ENCODE measurements at places on chromosomes 5 and 9. TPM values are rescaled to one million over a fixed set of nuclear protein-coding genes. Genes with fewer than 3 reads are reported as not detected.

DNA sequence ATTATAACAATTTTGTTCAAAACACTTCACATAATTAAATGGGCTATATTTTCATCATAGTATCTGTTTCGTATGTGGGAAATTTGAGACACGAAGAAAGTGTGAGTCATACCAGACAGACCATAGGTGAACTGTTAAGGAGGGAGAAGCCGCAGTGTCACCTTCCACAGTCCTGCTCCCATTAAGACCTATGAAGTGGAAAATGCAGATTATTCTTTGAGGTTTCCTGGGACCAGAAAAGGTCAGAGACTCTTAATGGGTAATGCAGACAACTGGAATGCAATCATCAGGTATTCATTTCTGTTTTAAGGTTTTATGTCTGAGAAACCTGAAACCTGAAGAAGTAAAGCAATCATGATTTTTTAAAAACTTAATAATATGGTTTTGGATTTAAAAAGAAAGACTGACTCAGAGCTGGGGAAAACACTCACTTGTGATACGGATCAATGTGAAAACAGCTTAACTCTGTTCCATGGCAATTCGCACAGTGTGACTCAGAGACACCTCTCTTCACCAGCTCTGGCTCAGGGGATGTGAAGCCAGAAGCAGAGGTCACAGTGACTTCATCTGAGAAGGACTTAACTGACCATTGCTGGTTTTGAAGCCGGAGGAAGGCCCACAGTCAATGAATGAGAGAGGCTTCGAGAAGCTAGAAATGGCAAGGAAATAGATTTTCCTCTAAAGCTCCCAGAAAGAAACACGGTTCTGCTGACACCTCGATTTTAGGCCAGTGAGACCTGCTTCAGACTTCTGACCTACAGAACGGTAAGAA, 17.2 kb upstream of the GCNT1 start:
- no peak overlapping the region for H3K4me3 ChIP-seq
- no peaks in the 10 kb centered on the region for H3K4me1 ChIP-seq
- H3K27me3 ChIP-seq: no peaks in the 10 kb centered on the region
- no peaks in the 10 kb centered on the region for H3K36me3 ChIP-seq
- no peak for DNase-seq
- H3K27ac ChIP-seq: no peak overlapping the region

- peak overlapping the region; percentile 70 for H3K27ac ChIP-seq
- H3K4me3 ChIP-seq: no peak overlapping the region
- H3K36me3 ChIP-seq: no peaks in the 10 kb centered on the region
Measured at GRCh38 chr5:150138551-150139265, 16.9 kb downstream of the PDGFRB start.

DNA sequence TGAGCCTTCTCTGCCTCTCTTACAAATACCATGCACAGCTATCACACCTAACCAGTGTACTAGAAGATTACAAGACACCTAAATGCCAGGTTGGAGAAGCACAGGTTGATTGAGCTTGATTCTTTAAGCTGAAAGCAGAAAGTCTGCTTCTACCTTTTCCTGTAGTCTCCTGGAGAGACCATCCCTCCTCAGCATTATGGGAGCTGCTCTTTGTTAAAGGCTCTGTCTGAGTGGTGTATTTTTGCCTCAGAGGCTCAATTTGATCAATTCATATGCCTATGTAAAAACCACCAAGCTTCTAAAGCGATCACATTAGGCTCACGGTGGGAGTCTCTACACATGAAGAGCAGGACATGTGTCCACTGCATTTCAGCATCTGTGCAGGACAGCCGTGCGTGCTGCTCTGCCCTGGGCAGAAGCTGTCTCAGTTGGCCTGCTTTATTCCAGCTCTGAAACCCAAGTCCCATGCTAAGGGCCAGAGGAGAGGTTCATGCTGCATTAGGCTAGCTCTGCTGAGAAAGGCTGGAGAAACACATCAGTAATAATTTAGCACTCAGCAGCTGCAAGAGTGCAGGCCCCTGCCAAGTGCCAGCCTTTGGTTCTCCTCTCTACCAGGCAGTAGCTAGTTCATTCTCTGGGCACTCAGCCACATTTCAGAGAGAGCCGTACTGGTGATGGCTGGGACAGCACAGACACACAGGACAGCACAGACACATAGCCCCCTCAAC, 41.7 kb downstream of the TMEM167A start:
- H3K4me3 ChIP-seq: no peak overlapping the region
- no peaks in the 10 kb centered on the region for H3K36me3 ChIP-seq
- H3K4me1 ChIP-seq: peaks cover 12% of the 10 kb centered on the region
- H3K27ac ChIP-seq: no peak overlapping the region
- H3K27me3 ChIP-seq: no peaks in the 10 kb centered on the region

- H3K4me3 ChIP-seq: no peak overlapping the region
- peaks cover 80% of the 10 kb centered on the region for H3K36me3 ChIP-seq
- no peaks in the 10 kb centered on the region for H3K27me3 ChIP-seq
Measured at GRCh38 chr5:74693191-74693590, 8.2 kb downstream of the HEXB start.

GRCh38 chr5:110590187-110590586, 136.3 kb downstream of the TMEM232 start:
- no peaks in the 10 kb centered on the region for H3K4me1 ChIP-seq
- no peak overlapping the region for H3K4me3 ChIP-seq
- no peaks in the 10 kb centered on the region for H3K36me3 ChIP-seq
- H3K27me3 ChIP-seq: no peaks in the 10 kb centered on the region

- DNase-seq: no peak
- no peaks in the 10 kb centered on the region for H3K4me1 ChIP-seq
- H3K27ac ChIP-seq: no peak overlapping the region
- H3K27me3 ChIP-seq: no peaks in the 10 kb centered on the region
- no peak overlapping the region for H3K4me3 ChIP-seq
- H3K36me3 ChIP-seq: no peaks in the 10 kb centered on the region
Measured at GRCh38 chr9:3578786-3579185, 53.0 kb upstream of the RFX3 start.

GRCh38 chr9:26172301-26172700, 494.1 kb upstream of the TUSC1 start:
- H3K36me3 ChIP-seq: no peaks in the 10 kb centered on the region
- no peaks in the 10 kb centered on the region for H3K27me3 ChIP-seq
- H3K27ac ChIP-seq: no peak overlapping the region
- no peak overlapping the region for H3K4me3 ChIP-seq
- no peak for DNase-seq

GRCh38 chr5:153798830-153799229, 239.9 kb downstream of the FAM114A2 start:
- H3K27me3 ChIP-seq: no peaks in the 10 kb centered on the region
- H3K36me3 ChIP-seq: no peaks in the 10 kb centered on the region
- no peaks in the 10 kb centered on the region for H3K4me1 ChIP-seq
- no peak overlapping the region for H3K27ac ChIP-seq
- no peak overlapping the region for H3K4me3 ChIP-seq

GRCh38 chr5:71783891-71784290, 64.8 kb downstream of the CARTPT start:
- no peak overlapping the region for H3K27ac ChIP-seq
- H3K4me3 ChIP-seq: no peak overlapping the region
- no peaks in the 10 kb centered on the region for H3K27me3 ChIP-seq
- no peak for DNase-seq

- DNase-seq: no peak
- H3K27me3 ChIP-seq: peaks cover 9% of the 10 kb centered on the region
- H3K36me3 ChIP-seq: no peaks in the 10 kb centered on the region
- peaks cover 15% of the 10 kb centered on the region for H3K4me1 ChIP-seq
- peak overlapping the region; percentile 70 for H3K4me3 ChIP-seq
Measured at GRCh38 chr9:110048976-110049698, 158.8 kb downstream of the C9orf152 start.

DNA sequence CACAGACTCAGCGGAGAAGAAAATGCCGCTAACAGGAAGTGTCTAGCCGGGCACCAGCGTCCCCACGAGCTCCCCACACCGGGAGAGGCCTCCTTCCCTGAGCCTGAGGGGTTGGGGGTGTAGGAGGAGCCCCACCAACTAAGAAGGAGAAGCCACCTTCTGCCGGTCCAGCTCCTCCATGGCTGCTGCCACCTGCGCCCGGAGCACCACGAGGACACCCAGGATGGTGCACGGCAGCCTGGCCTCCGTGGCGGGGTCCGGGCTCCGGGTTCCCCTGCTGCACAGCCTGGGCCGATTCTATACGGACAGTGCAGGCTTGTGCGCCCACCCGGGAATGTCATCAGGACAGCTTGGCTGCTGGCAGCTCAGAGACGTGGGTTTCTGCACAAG, 297 bp downstream of the LCN8 start:
- no peaks in the 10 kb centered on the region for H3K27me3 ChIP-seq
- no peaks in the 10 kb centered on the region for H3K36me3 ChIP-seq
- DNase-seq: peak; percentile 62

GRCh38 chr5:60161340-60161934, 267.9 kb upstream of the PDE4D start:
- H3K36me3 ChIP-seq: no peaks in the 10 kb centered on the region
- H3K4me1 ChIP-seq: no peaks in the 10 kb centered on the region
- H3K27me3 ChIP-seq: no peaks in the 10 kb centered on the region
- H3K27ac ChIP-seq: no peak overlapping the region
- no peak overlapping the region for H3K4me3 ChIP-seq

DNA sequence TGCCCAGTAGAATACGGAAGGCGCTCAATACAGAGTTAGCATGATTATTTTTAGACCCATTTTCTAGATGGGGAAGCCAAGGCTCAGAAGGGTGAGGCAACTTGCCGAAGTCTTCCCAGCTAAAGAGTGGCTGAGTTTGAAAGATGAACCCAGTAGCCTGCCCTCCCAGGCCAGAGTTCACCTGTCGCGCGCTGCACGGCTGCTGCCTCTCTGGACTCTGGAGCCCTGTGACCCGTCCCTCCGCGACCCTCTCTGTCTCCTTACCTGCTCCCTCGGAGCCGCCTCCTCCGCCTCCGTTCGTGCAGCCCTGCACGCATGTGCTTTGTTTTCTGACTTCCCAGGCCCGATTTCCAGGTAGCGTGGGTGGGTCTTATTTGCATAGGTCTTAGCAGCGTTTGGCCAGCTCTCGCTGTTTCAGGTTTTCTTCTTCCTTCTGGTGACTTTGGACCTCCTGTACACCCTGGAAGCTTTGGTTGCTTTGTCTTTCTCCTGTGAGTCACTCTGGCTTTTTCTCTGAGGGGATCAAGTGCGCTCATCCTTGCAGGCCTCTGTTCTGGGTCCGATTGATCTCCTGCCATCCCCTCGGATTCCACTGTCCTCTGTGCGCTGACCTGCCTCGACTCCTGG, at the start of gene RNF183:
Gene RNF183, minus strand, starts transcription at position 585 of the 627 bp plus-strand sequence. CDS start 5,192 bp downstream, outside the sequence.
- no peak within 1 kb of the TSS for H3K27ac ChIP-seq
- H3K36me3 ChIP-seq: no peaks in the 10 kb centered on the region
- no peak for DNase-seq
- H3K27me3 ChIP-seq: no peaks in the 10 kb centered on the region

DNA sequence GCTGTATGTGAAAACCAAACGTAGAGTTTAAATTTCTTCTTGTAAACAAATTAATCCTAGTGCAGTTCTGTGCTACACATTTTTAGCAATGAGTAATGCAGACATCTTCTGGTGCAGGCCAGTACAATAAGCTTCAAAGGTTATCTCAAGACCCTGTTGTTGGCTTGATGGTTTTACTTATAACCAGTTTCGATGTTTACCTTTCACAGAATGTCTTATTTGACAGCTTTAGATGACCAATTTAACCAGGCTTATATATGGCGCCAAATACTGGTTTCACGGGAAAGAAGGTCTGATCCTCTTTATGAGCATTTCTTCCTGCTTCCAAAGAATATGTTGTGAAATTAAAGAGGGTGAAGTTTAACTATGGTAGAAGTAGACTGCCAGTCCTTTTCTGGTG, 9.9 kb downstream of the ZFAND5 start:
- H3K27me3 ChIP-seq: no peaks in the 10 kb centered on the region
- H3K27ac ChIP-seq: no peak overlapping the region
- H3K4me3 ChIP-seq: no peak overlapping the region
- peaks cover 81% of the 10 kb centered on the region for H3K36me3 ChIP-seq
- DNase-seq: no peak
- peaks cover 49% of the 10 kb centered on the region for H3K4me1 ChIP-seq

- peak; percentile 87 for DNase-seq
- H3K4me1 ChIP-seq: peaks cover 7% of the 10 kb centered on the region
- H3K36me3 ChIP-seq: no peaks in the 10 kb centered on the region
- H3K27me3 ChIP-seq: no peaks in the 10 kb centered on the region
- H3K27ac ChIP-seq: peak overlapping the region; percentile 75
- peak overlapping the region; percentile 63 for H3K4me3 ChIP-seq
Measured at GRCh38 chr5:113294311-113295110, 140.3 kb downstream of the TSSK1B start.

GRCh38 chr5:111562561-111562960, 50.2 kb upstream of the STARD4 start:
- H3K36me3 ChIP-seq: no peaks in the 10 kb centered on the region
- DNase-seq: no peak
- no peaks in the 10 kb centered on the region for H3K4me1 ChIP-seq
- H3K27me3 ChIP-seq: no peaks in the 10 kb centered on the region

DNA sequence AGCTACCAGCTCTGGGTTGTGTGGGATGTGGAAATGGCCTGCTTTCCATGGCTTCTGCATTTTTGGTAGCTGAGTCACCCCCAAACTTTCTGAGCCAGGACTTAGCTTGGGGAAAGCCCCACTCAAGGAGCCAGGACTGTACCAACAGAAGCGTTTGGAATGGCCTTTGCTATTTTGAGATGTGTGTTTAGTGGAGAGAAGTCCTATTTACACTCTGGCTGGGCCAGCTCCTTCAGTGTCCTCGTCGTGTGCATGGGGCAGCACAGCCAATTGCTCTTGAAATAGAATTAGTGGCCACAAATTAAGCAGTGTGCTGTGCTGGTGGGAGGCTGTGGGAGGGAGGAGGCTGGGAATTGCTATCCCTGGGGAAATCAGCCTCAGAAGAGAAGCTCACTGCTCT, 51.6 kb downstream of the ENTREP1 start:
- DNase-seq: no peak
- H3K4me1 ChIP-seq: peaks cover 13% of the 10 kb centered on the region
- no peak overlapping the region for H3K27ac ChIP-seq
- no peak overlapping the region for H3K4me3 ChIP-seq
- no peaks in the 10 kb centered on the region for H3K27me3 ChIP-seq
- no peaks in the 10 kb centered on the region for H3K36me3 ChIP-seq

DNA sequence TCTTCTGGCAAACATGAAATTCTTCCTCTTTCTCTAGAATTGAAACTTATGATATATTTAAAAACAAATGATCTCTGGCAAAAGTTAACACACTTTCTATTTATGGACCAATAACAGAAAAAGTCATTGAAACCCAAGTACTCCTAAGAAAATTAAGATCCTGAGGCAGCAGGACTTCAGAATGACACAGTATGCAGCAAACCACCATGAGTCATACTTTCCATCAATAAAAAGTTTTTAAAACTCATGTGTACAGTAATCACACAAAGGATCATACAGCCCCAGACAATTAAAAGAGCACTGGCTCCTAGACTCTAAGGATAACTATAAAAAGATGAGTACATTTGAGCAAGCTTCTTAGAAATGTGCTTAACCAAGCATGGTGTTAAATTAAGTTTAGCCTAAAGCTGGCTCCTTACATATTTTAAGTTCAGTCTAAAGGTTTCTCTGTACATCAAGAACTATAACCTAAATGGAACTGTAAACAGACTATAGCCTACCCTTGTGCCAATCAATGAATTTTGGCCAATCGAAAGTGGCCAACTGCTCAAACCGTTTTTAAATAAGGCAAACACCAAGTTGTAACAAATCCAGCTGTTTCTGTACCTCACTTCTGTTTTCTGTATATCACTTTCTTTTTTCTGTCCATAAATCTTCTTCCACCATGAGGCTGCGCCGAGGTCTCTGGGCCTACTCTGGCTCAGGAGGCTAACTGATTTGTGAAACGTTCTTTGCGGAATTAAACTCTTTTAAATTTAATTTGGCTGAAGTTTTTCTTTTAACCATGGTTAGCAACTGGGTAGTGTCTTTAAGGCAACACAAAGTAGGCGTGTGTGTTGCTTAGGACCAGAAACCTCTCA, 232.1 kb upstream of the PIK3R1 start:
- H3K4me1 ChIP-seq: no peaks in the 10 kb centered on the region
- DNase-seq: no peak
- no peaks in the 10 kb centered on the region for H3K27me3 ChIP-seq
- H3K27ac ChIP-seq: no peak overlapping the region

ECSCR gene
- total RNA-seq: 47.2 TPM

EGFLAM gene
- total RNA-seq: 2.1 TPM

FBP2 gene
- total RNA-seq: not detected
